Aorta (tissue), 5 donors: ENCODE measurements at places on chromosomes 6 and 20. TPM values are rescaled to one million over a fixed set of nuclear protein-coding genes. Genes with fewer than 3 reads are reported as not detected.

Gene BPIFB2
- total RNA-seq: not detected

DNA sequence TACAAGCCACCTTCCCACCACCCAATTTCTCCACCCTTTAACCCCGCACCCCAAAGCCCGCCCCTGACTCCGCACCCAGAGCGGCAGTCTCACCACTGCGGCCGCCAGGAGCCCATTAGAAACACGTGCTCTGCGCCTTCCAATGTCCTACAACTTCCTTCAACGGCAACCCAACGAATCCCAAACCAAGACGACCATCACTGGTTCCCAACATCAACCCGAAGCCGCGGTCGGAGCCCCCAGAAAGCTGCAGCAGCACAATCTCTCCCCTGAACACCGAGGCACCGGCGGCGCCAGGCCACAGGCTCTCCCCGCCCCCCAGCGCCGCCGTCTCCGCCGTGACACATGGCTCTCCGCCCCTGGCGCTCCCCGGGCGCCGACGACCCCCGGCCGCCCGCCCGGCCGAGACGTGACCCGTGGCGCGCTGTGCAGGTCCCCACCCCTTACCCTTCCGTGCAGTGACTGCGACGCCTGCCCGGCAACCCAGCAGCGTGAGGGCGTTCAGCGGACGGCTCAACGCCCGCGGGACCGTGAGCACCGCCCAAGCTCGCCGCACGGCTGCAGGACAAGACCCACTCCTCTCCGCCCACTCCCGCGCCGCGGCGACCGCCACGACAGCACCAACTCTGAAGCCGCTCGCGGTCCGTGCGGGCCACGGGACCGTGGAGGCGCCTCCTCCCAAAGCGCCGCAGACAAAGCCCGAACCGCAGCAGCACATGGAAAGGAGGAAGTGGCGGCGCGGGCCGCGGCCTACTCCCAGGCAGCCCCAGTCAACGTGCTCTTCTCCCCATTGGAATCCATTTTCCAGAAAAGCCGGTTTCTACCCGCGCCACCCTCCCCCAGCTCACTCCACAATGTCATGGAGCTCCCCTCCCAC is 551 bp downstream of the SYNCRIP start:
- H3K4me1 ChIP-seq: no peaks in the 10 kb centered on the region
- no peaks in the 10 kb centered on the region for H3K27me3 ChIP-seq
- peak overlapping the region; percentile 27 for H3K4me3 ChIP-seq
- H3K27ac ChIP-seq: peak overlapping the region; percentile 61
- H3K36me3 ChIP-seq: no peaks in the 10 kb centered on the region
- peak; percentile 85 for DNase-seq

- H3K4me3 ChIP-seq: no peak overlapping the region
- H3K27me3 ChIP-seq: no peaks in the 10 kb centered on the region
- H3K27ac ChIP-seq: no peak overlapping the region
- DNase-seq: no peak
Measured at GRCh38 chr6:25463441-25463840, 184.3 kb downstream of the CARMIL1 start.

Gene OLIG3
- not detected for total RNA-seq
